Amniotic stem cell (primary cell): ENCODE measurements at places on chromosomes 3 and 15.

- no peak for DNase-seq
These were observed 812 bp downstream of the P4HTM start for GRCh38 chr3:48990636-48991469.

- no peak for DNase-seq
These were observed 303.4 kb downstream of the KBTBD8 start for GRCh38 chr3:67301556-67301955.

DNA sequence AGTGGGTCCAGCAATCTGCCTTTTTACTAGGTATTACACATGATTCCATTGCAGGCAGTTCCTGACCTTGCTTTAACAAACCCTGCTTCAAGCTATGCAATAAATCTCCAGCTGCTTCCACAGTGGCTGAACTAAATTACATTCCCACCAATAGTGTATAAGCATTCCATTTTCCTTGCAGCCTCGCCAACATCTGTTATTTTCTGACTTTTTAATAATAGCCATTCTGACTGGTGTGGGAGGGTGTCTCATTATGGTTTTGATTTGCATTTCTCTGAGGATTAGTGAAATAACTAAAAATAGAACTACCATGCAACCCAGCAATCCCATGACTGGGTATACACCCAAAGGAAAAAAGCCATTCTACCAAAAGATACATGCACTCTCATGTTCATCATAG, 36.4 kb upstream of the DNAJC13 start:
- DNase-seq, result no peak

DNA sequence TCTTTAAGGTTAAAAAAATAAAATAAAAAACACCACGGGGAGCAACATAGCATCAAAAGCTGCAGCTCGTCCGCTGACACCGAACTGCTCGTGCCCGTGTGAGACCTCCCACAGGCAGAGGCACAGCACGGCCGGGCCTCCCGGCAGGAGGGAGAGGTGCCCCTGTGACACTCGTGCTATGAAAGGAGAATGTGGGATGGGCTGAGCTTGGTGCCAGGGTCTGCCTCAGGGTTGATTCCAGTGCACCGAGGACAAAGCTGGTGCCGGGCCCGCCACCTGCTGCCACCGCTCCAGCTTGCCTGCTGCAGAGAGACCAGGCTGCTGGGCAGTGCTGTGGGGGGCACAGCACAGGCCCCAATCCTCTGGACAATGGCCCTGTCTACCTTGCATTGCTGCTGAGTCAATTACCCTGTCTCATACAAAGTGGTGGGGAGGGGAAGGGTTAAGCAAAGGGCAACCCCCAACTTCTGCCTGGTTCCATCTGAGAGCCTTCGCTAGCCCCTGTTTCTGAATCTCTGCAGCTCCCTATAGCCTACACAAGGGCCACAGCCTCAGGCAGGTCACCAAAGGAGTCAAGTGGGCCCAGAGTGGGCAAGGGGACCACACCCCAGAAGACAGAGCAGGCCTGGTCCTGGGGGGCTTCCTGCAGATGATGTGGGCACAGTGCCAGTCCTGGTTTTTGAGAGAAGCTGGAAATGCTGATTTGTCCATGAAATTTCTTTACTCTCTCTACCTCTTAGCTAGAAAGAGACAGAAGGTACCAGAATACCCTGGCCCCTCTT, 74.0 kb upstream of the SNRPA1 start:
- DNase-seq, result no peak

- no peak for DNase-seq
These were observed 8.3 kb downstream of the STARD5 start for GRCh38 chr15:81315452-81316175.

- DNase-seq, result no peak
These were observed 74.0 kb downstream of the SATB1 start for GRCh38 chr3:18351069-18351628.

GRCh38 chr3:115790759-115791158, 167.4 kb downstream of the GAP43 start:
- DNase-seq, result peak; percentile 85

- no peak for DNase-seq
These were observed 63.1 kb upstream of the MCTP2 start for GRCh38 chr15:94168250-94168649.
